ENCODE measurements at places on chromosomes 11 and 22. TPM values are rescaled to one million over a fixed set of nuclear protein-coding genes. Genes with fewer than 3 reads are reported as not detected.

- H3K27ac ChIP-seq = no peak overlapping the region
- no peaks in the 10 kb centered on the region for H3K27me3 ChIP-seq
- H3K4me3 ChIP-seq = no peak overlapping the region
Observed at GRCh38 chr11:120615391-120615790, 103.8 kb downstream of the GRIK4 start.

Gene NXPE2
- not detected for total RNA-seq

Gene CCDC188
- 11.6 TPM for total RNA-seq

DNA sequence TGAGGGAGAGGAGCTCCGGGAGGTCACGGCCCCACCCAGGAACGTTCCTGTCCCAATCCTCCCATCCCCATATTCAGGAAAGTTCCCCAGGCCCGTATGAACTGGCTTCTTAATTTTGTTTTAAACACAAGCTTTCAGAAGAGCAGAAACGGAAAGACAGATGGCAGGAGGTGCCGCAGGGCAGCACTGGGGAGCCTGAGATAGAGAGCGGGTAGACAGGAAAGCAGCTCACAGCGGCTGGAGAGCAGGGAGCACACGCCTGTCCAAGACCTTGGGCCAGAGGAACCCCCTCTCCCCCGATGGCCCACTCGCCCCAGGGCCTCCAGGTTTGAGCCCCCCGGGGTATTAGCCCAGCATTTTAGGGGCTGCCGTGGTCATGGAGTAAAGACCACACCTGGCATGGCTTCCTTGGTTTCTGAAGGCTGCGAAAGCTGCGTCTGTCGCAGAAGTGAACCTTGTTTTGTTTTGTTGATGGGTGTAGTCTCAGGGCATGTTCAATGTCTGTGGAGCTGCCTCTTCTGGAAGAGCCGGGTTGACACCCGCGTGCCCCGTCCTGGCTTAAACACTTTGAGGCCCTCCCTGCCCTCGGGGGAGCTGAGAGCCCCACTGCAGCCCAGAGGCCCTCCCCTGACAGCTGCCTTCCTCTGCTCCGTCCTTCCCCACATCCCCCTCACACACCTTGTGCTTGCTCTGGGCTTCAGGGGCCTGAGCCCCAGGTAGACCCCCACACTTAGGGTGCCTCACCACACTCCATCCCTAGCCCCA, 17.9 kb upstream of the KCNQ1OT1 start:
- H3K27ac ChIP-seq = no peak overlapping the region
- H3K36me3 ChIP-seq = no peaks in the 10 kb centered on the region
- no peak for DNase-seq
- no peak overlapping the region for H3K4me3 ChIP-seq
- H3K4me1 ChIP-seq = no peaks in the 10 kb centered on the region

DNA sequence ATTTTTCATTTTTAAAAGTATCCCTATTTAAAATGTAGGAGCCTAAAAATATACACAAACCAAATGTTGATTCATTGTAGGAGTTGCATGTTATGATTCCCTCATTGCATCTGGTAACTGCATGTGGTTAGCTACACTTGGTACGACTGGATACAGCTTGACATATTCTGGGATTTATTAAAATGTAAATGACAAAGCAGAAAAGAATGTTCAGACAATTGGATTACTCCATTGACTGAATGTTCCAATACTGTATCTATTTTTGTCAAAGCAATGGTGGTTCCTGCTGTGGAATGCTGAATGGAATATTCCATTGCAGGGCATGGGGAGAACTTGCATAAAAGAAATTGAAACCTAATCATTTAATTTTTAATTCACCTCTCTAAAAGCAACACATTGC, 30.8 kb downstream of the BLID start:
- no peak overlapping the region for H3K4me3 ChIP-seq
- peak; percentile 75 for DNase-seq
- H3K36me3 ChIP-seq = no peaks in the 10 kb centered on the region
- no peaks in the 10 kb centered on the region for H3K27me3 ChIP-seq

Gene STX3
- total RNA-seq = 45.5 TPM

- H3K27ac ChIP-seq = no peak overlapping the region
- no peaks in the 10 kb centered on the region for H3K4me1 ChIP-seq
- H3K4me3 ChIP-seq = no peak overlapping the region
- H3K36me3 ChIP-seq = no peaks in the 10 kb centered on the region
Observed at GRCh38 chr11:2460540-2461252, 15.9 kb downstream of the KCNQ1 start.

DNA sequence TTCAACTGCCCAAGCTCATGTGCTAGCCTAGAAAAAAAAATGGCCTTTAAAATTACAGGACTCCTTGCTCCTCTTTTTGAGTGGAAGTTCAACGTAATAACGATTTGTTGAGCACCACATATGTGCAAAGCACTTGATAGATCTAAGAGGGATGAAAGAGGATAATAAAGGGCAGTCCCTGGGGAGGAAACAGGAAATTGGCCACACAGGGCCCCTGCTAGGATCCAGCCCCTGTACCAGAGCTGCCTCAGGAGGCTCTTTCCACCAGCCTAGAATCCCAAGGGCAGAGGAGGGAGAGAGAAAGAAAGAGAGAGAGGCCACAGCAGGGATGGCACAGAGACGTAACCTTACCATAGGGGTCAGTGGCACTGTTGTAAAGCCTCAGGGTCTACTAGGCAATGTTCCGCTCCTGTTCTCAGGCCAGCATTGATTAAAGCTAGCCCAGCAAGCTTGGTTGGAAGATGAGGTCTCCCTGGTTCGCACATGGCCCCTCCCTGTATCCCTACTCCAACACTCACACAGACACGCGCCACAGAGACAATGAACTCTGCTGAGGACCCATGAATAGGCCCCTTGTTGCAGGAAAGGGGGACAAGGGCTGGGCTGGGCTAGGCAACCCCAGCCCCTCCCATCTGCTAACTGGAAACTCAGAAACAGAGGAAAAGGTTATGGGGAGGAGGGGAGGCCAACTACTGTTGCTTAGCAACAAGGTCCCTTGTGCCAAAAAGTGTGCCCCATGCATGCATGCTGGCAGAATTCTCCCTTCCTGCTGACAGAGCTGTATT, at the start of gene TMPRSS5:
TMPRSS5 (minus strand) TSS at position 438 of the 785 bp plus-strand sequence; CDS start at position 354, 84 bp downstream.
- no peak within 1 kb of the TSS for H3K27ac ChIP-seq
- no peaks in the 10 kb centered on the region for H3K4me1 ChIP-seq
- H3K27me3 ChIP-seq = no peaks in the 10 kb centered on the region
- H3K4me3 ChIP-seq = no peak within 1 kb of the TSS
- H3K36me3 ChIP-seq = no peaks in the 10 kb centered on the region
- no peak for DNase-seq

- H3K36me3 ChIP-seq = no peaks in the 10 kb centered on the region
- H3K4me3 ChIP-seq = peak within 1 kb of the TSS; percentile 36
- H3K27ac ChIP-seq = peak within 1 kb of the TSS; percentile 87
- peaks cover 29% of the 10 kb centered on the region for H3K4me1 ChIP-seq
- H3K27me3 ChIP-seq = no peaks in the 10 kb centered on the region
Observed at GRCh38 chr11:102798012-102798746, at the start of gene MMP1. TSS of gene MMP1 (minus strand) at chr11:102798160. CDS start at chr11:102798092, 68 bp downstream.

- H3K4me1 ChIP-seq = no peaks in the 10 kb centered on the region
- DNase-seq = no peak
- no peak overlapping the region for H3K4me3 ChIP-seq
- no peaks in the 10 kb centered on the region for H3K36me3 ChIP-seq
- H3K27ac ChIP-seq = no peak overlapping the region
- H3K27me3 ChIP-seq = peaks cover 2% of the 10 kb centered on the region
Observed at GRCh38 chr22:39965748-39966147, 5.6 kb downstream of the TMA7B start.
